ENCODE measurements at places on chromosomes 1 and 21. TPM values are rescaled to one million over a fixed set of nuclear protein-coding genes. Genes with fewer than 3 reads are reported as not detected.

GUCA2A gene
- total RNA-seq, result not detected

DNA sequence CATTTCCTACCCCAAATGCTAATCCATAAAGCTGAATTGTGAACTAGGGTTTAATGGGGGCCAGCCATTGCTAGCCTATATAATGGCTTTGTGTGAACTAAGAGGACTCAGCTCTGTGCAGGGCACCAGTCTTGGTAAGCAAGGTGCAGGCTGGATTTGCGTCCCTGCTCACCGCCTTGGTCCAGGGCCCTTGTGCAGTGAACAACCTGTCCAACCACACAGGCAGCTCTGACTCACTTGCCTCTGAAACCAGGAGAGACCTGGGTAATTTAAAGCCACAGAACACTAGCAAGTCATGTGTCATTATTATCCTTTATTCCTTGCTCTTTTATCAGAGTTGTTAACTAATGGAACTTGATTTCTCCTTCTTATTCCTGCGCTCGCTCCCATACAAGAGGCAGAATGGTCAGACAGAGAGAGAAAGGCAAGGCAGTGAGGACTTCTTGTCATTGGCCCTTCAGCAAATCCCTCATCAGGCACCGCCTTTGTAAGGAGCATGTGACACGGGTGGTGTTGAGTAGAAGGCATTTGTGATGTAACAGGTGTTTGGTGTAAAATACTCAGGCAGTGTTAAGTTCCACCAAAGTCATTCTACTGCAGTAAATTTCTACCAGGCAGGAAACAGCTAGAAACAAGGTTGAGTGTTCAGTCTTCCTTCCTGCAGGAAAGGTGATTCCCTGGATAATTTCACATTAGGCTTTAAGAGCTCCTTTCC lies 67.3 kb upstream of the OLIG2 start:
- DNase-seq, result no peak

DNA sequence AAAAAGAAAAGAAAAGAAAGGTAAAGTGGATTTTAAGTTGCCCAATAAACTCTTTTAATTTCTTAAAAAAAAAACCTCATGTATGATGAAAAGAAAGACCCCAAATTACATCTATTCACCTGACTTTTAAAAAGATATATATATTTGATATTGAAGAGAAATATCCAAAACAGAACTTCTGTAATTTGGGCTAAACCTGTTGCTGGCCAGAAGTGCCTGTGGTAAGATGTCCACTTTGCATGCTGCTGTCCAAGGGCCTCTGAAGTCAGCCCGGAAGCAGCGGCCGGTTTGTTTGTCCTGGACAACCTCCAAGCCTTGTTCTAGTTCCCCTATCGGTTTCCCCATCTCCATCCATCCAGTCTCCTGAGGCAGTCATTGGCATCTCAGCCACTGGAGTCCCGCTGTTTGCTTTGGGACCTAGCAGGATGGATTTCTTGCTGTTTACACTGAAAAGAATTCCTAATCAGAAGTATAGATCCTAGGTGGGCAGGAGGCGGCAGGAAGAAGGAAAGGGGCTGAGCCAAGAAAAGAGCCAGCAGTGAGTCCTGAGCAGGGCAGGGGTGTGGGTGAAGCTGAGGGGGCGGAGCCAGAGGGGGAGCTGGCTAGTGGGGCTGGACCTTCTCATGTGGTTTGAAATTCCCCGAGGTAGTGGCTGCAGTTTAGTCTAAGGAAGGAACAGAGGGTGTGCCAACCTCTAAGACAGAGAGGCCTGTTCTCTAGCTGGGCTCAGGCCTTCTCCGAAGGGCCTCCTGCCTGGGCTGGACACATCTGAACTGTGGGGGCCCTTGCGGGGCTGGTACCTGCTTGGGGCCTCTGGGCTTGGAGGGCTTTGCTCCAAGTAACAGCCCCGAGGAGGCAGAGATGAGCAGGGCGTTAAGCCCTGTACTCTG lies 3.3 kb downstream of the NCMAP start:
- no peak for DNase-seq

GRCh38 chr1:25447547-25447946 lies 16.9 kb downstream of the MACO1 start:
- no peak for DNase-seq

B4GALT2 gene
- 69.5 TPM for total RNA-seq

DNA sequence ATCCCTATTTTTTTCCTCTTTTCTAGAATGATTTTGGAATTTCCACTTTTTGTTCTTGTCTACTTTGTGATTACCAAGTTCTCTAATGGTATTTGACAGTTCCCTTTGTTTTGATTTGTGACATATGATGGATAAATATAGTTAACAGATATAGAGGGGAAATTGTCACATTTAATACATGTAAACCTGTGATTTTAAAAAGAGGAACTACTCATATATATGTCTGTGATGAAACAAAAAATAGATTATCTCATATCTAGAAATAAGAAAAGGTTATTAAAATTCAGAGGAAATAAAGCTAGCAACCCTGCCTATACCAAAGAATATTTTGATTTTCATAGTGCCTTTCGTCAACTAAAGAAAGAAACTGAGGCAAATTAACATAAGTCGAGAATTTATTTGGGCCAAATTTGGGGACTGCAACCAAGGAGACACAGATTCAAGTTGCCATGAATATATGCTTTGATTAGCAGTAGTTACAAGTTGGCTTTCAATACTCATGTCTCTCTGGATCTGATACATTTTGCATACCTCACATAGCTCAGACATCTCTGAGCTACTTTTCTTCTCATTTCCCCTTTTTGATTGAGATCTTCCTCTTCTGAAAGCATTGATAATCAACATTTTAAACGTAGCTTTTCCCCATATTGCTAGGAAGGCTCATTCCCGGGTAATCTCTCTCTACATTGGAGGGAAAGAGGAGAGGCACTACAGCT lies 15.6 kb upstream of the C21orf91 start:
- no peak for DNase-seq

DNA sequence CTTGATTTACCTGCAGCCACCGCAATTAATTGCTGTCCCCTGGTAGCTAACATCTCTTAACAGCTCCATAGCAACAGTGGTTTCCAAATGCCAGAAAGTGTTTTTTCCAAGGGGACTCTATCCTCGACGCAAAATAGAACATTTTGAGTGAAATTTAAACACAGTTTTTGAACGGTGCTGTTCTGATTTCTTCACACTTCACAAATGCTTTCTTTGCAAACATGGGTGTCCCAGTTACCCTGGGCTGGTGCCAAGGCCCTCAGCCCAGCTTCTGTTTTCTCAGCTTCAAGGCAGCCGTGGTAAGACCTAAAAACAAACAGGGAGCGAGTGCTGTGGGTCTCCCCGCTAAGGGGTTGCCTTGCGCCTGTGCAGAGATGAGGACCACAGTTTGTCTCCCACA lies 147.3 kb upstream of the VAMP3 start:
- no peak for DNase-seq

GRCh38 chr1:216830424-216831210 lies 107.4 kb upstream of the ESRRG start:
- no peak for DNase-seq

DNA sequence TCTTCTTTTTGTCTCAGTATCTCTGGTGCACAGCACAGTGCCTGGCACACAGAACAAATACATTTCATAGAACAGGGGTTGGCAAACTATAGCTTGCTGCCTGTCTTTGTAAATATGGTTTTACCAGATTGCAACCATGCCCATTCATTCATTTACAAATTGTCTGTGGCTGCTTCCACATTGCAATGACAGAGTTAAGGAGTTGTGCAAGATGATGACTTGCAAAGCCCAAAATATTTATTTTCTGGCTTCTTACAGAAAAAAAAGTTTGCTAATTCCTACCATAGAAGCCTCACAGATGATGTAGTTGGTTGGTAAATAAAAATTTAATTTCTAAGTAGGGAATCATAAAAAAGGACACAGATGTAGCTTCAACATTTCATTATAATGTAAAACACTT lies 11.2 kb upstream of the HMGB4 start:
- DNase-seq, result no peak

DNA sequence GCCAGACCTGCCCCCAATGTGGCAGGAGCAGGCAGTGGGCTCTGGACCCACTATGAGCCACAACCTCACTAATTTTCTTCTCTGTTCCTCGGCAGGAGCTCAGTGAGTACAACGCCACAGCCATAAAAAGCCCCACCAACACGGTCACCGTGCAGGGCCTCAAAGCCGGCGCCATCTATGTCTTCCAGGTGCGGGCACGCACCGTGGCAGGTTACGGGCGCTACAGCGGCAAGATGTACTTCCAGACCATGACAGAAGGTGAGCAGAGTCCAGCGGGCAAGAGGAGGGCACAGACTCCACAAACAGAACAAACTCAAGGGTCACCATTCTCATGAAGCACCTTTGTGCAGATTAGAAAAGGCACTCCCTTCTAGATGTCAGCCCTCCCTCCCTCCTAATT lies 79.9 kb downstream of the LACTBL1 start:
- DNase-seq, result no peak

KLHL12 gene
- 25.9 TPM for total RNA-seq

DNA sequence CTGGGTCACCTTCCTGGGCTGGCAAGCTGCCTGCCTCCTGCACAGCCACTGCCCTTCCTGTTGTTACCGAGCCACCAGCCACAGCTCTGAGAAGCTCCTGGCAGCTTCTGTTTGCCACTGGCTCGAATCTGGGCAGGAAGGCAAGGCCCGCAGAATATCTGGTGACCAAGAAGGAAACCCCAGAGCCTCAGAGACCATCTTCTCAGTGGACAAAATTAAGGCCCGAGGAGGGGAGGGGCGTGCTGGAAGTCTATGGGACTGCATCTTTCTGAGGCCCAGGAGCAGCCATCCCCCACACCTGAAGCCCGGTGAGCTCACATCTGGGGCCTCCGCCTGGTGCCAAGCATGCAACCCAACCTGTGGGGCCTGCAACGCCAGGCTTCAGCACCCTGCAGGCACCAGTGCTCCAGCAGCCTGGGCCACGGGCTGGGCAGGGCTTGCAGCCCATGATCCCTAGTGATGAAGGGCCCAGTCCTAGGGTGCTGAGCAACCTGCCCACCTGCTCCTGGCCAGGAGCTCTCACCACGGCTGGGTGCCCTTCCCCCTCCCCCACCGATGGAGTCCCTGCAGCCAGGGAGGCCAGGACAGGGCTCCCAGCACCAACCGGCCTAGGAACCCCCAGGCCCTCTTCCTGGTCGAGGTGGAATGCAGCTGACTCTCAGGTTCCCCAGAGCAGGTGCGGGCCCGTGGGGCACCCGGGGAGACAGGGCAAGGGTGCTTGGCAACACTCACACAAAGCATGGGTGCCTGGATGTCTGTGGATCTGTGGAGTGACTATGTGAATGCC lies 879 bp downstream of the CPTP start:
- no peak for DNase-seq

- no peak for DNase-seq
Measured at GRCh38 chr1:47823040-47823808, 174.0 kb downstream of the TRABD2B start.

TFF2 gene
- total RNA-seq, result not detected

DEPDC1 gene
- total RNA-seq, result 41.2 TPM

GRCh38 chr1:153428073-153428638 lies 11.8 kb downstream of the S100A7A start:
- no peak for DNase-seq

NTRK1 gene
- not detected for total RNA-seq

DNA sequence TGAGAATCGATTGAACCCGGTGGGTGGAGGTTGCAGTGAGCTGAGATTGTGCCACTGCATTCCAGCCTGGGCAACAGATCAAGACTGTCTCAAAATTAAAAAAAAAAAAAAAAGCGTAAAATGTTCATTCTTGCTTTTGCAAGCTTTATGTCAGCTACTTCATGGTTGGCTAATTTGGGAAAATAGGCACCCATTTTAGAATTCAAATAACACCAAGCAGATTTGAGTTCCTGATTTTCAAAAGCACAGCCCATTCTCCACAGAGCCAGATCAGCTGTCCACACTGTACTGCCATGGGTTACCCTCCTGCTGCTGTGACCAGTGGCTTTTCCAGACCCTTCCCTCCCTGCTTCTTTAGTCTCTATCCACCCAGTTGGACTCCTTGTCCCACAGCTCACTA lies 4.4 kb downstream of the THEM5 start:
- no peak for DNase-seq

DNA sequence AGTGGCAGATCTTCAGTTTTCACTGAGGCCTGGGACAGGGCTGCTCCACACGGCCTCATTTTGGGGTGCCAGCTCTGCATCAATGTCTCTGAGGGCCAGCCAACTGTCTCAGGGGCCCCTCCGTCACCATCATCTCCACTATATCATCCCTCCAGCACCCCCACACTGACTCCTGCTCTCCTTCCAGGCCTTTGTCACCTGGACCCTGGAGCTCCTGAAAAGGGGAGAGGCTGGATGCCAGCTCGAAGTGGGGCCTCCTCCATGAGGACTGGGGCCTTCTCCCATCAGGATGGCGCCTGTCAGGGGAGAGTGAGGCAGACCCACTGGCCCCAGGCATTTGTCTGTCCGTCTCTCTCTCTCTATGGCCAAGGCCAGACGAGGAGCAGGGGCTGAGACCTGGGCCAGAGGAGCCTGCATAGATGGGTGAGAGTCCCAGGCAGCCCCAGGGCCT lies 44.7 kb upstream of the LRP8 start:
- DNase-seq, result no peak

DNA sequence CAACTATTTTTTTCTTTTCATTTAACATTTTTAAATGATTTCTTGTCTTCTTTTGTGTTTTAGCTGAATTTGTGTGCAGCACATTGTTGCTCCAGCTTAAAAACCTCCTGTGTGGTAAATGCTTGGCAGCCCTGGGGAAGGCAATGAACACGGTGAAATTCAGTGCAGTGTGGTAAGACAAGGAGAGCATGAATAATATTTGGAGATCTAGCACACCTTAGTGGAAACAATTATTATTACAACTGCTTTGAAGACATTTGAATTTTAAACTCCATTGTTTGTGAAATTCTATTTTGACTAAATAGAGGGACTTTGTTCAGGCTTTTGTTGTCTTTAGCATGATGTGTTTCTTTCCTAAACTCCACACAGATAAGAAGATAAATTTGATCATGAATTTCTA lies 242.6 kb upstream of the CXADR start:
- DNase-seq, result peak; percentile 7

DNA sequence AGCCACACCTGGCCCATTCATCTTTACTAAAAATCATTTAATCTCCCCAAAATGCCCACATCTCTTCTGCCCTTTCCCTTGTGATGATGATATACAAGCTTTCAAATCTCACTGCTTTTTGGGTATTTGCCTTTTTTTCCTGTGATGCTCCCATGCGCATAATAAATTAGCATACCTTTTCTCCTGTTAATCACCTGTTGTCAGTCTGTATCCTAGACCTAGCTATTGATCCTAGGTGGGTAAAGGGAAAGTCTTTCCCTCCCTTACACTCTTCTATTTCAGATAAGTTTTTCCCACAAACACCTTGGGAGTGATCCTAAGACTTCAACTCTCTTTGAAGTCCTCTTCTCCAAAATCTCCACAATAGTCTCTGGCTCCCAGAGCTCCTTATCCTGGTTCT lies 12.0 kb upstream of the SLC35A3 start:
- no peak for DNase-seq

WDR64 gene
- not detected for total RNA-seq

GRCh38 chr1:41622402-41622801 lies 137.9 kb upstream of the EDN2 start:
- DNase-seq, result no peak

DNA sequence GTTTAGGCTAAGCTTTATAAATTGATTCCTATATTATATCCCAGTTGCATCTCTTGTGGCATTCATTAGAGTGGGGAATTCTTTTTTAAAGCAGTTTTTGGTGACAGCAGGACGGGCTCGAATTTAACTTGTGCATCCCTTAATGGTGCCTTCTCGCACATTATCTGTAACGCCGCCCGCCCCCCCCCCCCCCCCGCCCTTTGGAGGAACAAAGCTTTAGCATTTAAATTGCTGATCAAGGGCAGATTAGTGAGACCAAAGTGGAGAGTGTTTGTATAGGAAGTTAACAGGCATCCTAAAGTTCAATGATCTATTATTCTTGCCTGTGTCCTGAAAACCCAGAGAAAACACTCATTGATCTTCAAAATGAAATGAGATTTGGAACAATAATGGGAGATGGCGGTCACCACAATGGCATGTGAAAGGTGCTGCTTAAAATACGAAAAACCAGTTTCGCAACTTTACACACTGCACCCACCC lies 2.2 kb downstream of the LMO4 start:
- no peak for DNase-seq

Measured in epithelial cell of proximal tubule (primary cell).